ENCODE measurements at places on chromosomes 5 and 9.

DNA sequence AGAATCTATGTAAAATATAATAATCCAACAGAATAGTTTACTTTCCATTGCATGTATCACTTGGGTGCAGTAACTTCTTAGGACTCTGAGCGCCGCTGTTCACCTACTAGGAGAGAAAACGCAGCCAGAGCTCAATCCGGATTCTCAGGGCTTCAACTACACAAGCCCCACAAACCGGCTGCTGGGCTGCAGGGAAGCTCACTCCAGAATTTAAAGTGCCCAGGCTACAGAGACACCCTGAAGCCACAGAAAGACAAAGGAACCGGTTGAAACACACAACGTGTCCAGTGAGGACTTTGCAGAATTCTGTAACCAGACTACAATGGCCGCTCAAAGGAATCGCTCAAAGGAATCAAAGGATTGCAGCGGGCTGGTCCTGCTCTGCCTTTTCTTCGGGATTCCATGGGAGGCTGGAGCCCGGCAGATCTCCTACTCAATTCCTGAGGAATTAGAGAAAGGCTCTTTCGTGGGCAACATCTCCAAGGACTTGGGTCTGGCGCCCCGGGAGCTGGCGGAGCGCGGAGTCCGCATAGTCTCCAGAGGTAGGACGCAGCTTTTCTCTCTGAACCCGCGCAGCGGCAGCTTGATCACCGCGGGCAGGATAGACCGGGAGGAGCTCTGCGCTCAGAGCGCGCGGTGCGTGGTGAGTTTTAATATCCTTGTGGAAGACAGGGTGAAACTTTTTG lies at the start of gene PCDHGA10:
Gene PCDHGA10, plus strand, starts transcription at position 134 of the 686 bp plus-strand sequence. Its CDS starts 189 bp downstream, at position 323.
- DNase-seq, result no peak

DNA sequence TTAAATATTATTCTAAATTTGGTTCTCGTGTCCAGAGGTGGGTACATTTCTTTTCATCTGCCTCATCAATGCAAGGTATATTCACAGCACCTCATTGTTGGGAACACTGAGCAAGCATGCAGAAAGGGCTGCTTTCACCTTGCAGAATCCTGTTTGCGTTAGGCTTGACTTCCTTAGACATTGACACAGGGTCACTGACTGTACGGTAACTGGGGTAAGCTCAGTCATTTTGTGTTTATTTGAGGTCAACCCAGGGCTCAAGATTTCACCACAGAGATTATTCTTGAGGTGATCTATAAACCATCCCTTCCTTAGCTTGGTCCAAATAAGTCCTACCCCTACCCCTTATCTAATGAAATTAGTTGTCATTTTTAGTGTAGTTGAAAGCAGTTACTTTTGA lies 1.7 kb upstream of the PTPDC1 start:
- DNase-seq, result no peak

- no peak for DNase-seq
These were observed 124.5 kb upstream of the SMIM23 start for GRCh38 chr5:171661143-171661542.

DNA sequence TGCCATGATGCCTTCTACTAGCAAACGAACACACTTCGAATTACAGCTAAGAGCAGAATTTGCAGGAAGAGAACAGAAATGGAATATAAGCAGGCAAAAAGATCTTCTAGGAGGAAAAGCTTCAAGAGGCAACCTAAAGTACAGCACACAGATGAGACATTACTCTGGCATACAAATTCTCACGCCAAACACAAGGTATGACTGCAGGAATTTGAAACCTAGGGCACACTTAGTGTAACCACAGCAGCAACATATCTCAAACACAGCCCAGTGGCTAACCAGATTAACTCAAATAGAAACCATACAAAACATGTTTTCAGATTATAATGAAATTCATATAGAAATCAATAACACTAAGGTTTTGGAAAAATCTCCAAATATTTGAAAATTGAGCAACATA lies 481.0 kb upstream of the RGMB start:
- no peak for DNase-seq

DNA sequence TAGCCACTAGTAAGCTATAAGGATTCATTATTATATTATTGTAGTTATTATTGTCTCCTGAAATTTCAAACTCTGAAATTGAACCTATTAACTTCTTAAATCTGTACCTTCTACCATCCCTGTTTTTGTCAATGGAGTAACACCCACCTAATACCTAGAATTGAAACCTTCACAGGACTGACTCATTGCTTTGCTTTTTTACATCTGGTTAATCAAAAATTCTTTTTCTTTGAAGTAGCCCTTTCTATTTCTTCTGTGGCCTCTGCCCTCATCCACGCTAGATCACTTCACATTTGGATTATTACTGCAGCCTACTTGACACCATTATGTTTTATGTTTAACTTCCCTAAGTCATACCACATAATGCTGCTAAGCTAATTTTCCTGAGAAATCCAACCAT lies 35.6 kb downstream of the RBM27 start:
- DNase-seq, result no peak

DNA sequence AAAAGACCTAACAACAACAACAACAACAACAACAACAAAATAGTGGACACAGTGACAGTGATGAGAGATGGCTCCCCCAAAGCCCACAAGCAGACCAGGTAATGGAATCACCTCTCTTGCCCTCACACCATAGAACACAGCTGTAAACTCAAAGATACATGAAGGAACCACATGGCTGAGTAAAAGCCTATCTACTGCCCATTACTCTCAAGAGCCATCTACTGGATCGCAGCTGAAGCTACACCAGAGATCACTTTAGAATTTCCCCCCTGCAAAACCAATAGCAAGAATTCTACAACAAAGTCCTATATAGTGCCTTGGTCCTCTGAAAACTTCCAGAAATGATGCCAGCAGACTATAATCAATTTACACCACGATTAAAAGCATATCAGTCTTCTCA lies 1537.6 kb upstream of the CDH9 start:
- no peak for DNase-seq

DNA sequence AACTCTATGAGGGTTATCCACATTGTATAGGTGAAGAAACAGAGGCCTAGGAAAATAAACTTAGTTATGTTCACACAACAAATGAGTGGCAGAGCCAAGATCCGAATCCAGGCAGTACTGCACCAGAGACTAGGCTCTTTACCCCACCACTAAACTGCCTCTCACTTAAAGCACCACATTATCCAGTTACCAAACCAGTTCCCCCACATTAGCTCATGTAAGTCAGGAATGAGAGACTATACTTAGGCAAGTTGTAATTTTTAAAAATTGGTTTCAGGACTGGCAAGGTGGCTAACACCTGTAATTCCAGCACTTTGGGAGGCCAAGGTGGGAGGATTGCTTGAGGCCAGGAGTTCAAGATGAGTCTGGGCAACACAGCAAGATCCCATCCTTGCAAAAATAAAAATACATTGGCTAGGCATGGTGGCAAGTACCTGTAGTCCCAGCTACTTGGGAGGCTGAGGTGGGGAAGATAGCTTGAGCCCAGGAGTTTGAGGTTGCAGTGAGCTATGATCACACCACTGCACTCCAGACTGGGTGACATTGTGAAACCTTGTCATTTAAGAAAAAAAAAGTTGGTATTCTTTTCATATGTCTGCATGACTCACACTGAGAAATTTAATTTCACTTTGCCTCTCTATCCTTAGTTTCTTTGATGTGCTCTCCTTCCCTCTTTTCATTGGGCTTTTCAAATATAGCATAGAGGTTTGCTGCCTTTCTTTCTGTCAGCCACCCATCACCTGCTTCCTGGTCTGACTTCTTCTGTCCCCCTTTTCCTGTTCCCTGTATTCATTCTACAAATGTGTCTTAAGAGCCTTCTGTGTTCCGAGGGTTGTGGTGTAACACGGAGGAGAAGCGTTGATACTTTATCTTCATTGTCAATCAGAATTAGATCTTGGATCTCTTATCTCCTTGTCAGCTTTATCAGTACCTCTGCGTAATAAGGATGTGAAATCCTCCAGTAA lies 64.7 kb downstream of the ERMP1 start:
- no peak for DNase-seq

GRCh38 chr5:148875205-148875875 lies 48.9 kb downstream of the ADRB2 start:
- DNase-seq, result no peak
